Hippocampal formation (tissue), 2 donors: ENCODE measurements at places on chromosomes 1 and 21.

DNA sequence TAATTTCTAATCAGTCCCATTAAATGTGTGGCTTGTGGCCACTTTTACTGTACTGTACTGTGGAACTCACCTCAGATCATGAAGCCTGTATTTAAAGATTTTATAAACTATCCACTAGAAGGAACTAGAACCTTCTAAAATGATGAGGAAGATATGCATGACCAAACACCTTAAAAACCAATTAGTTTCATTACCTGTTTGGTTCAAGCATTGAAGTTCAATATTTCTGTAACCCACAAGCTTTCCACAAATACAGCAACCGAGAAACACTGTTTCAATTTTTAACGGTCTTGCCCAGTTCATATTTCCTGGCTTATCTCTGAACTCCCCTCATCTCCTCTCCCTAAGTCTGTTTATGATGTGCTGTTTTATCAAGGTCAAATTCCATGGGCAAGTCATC, 264.3 kb upstream of the PLD5 start:
- no peak for DNase-seq

GRCh38 chr1:33321178-33321577, 280 bp upstream of the A3GALT2 start:
- no peak for DNase-seq

DNA sequence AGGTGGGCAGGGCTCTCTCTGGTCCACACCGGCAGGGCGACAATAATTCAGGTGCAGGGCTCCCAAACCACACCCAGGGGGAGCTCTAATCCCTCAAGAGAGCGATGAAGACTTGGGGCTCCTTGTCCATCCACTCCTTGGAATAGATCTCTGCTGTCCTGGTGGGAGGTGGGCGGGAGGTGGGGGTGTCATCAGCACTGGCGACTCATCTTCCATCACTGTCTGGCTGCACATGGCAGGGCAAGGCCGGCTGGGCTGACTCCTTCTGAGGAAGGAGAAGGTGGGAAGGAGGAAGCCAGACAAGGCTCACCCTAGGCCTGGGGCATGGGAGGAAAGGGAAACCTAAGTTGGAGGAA, 29.3 kb downstream of the TNNT2 start:
- DNase-seq, result no peak

- DNase-seq, result no peak
Measured at GRCh38 chr1:5501206-5501930, 490.9 kb downstream of the NPHP4 start.

- no peak for DNase-seq
Measured at GRCh38 chr1:242534753-242535152, 10.3 kb upstream of the PLD5 start.

- no peak for DNase-seq
Measured at GRCh38 chr1:96361271-96361856, 360.2 kb upstream of the PTBP2 start.

GRCh38 chr1:51666478-51666877, 49.6 kb downstream of the OSBPL9 start:
- no peak for DNase-seq
